ENCODE measurements at places on chromosomes 2 and 18. TPM values are rescaled to one million over a fixed set of nuclear protein-coding genes. Genes with fewer than 3 reads are reported as not detected.

DNA sequence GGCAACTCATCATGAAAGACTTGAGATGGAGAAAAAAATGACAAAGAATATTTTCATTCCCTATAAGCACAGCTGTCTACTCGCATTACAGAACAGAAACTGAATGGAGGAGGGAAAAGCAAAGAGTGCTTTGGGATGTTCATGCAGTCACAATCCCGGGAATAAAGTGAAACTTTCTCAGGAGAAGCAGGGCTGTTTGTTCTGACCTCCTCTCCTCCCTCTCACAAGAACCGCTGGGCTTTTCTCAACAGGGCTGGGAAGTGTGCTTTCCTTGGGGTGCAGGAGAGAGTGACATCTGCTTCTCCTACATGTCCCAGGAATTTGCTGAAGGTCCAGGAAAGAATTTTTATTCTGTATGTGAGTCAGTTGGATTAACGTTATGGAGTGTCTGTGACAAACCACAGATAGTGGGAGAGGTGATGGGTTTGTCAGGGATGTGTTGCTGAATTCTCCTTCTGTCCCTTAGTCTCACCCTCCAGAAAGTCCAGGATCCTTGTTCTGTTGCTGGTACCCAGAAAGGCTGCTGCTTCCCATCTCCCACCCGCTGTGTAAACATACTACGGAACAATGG, 125.6 kb downstream of the HRH4 start:
- no peak for DNase-seq

DNA sequence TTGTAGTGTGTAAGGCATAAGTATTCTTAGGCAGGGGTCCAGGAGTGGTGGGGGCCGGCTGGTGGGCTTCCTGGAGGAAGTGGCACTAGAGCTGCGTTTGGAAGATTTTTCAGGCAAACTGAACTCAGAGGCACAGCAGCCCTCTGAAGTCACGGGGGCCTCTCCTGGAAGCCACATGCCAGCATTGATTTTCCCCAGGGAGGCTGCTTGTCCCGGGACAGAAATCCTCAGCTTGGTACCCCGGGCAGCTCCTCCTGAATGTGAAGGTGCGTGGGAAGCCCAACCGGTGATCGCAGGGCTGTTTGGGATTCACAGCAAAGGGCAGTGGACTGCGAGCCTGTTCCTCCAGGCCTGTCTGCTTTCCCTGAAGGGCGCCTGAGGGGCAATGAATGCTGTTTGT, 1.6 kb upstream of the PDIA6 start:
- no peak for DNase-seq

DNA sequence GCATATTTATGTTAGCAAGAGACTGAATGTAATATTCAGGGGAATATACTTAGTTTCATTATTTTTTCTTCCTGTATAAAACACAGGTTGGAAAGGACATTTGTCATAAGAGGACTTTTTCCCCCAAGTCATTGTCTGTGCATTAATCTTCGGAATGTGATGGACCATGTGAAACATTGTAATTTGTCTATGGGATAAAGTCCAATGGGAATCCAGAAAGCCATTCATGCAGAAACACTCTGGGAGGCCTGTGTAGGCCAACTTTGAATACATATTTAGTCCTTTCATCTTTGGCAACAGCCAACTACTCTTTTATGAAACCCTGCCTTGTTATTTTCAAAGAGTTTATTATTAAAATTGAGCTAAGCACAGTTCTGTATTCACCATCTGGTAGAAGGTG, 386.4 kb downstream of the PIK3C3 start:
- no peak for DNase-seq

DNA sequence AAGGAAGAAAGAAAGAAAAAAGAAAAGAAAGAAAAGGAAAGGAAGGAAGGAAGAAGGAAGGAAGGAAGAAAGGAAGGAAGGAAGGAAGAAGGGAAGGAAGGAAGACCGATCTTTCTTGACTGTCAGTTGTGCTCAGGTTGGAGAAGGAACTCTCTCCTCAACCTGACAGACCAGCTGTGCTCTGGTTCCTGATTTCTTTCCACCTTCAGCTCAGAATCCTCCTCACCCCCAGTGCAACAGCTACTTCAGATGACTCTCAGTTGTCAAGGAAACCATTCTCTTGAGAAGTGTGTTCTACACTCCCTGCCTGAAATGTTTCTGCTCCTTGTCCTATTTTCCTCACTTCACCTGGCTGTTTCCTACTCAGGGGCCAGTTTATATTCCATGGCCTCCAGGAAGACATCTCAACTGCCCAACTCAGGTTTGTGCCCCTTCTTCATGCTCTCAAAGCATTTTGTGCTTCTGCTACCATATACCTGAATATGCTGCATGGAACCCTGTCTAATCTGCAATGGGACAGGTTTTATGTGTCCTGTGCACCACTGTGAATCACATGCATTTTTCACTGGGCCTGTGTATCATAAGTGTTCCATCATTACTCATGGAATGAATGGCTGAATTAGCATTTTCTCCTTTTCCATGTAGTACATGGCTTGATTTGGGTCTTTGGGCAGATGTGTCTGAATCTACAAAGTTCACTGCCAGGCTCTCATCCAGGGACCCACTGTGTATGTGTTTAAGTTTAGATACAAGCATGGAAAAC, 32.8 kb upstream of the DOCK10 start:
- no peak for DNase-seq

DNA sequence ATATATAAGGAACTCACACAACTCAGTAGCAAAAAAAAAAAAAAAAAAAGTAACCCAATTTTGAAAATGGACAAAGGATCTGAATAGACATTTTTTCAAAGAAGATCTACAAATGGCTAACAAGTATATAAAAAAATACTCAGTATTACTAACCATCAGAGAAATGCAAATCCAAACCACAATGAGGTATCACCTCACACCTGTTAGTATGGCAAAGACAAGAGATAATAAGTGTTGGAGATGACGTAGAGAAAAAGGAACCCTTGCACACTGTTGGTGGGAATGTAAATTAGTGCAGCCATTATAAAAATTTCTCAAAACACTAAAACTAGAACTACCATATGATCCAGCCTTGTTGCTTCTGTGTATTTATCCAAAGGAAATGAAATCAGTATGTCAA, 5.8 kb upstream of the CNDP1 start:
- DNase-seq = no peak

- no peak for DNase-seq
Observed at GRCh38 chr2:47460766-47461165, 57.8 kb downstream of the MSH2 start.

- no peak for DNase-seq
Observed at GRCh38 chr2:105521176-105521575, 122.3 kb upstream of the FHL2 start.

DNA sequence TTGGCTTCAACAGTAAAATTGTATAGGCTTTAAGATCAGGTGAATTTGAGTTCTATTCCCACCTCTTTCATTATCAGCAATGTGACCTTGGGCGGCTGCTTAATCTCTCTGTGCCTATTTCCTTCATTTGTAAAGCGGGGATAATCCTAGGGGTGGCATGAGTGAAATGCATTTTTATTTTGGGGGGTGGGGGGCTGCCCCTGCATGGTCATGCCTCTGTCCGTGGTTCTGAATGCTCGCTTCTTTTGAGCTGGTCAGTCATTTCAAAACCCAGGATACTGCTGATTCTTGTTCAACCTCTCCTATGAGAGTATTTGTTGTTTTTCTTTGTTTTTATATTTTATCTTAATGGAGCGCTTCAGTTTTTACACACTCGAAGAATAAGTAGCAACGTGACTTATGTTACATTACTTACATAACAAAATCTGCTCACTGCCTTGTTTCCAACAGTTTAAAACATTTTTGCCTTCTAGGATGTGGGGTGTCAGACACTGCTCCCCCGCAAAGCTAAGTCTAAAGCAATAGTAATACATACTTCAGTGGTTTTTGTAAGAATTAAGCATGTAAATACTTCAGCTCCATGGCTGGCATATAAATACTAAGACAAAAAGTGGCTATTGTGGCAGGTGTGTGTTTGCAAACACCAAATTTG, 152.6 kb upstream of the PELI1 start:
- peak; percentile 61 for DNase-seq

- DNase-seq = no peak
Observed at GRCh38 chr2:8171608-8172007, 510.2 kb upstream of the ID2 start.

DNA sequence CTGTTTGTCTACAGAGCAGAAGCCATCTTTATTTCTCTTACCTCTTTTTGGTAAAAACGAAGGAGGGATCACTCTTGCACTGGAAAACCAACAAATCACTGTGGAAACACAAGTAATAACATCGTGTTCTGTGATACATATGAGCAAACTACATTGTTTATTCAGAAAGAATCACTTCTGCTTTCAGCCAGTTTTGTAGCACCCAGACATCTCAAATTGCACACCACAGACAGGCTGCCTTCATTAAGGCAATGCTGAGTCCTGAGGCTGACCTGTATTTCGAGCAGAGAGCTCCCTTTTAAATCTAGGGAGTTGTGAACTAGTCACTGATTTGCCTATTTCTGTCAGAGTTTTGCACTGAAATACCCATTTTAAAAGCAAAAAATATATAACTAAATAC, 1003.2 kb upstream of the FAM98A start:
- DNase-seq = no peak

DNA sequence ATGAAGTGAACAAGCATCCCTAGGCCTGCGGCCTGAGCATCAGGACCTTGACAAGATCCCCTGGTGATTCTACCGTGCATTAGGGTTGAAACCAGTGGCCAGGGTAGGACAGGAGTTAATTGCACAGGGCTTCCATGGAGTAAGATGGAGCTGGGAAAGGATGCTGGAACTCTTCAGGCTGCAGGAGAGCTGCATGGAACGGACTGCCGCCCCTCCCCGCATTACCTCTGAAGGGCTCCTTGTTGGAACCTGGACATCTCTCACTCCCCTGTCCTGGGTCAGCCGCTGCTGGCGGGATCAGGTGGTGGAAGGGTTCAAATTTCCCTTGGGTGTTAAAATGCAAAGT, 156.6 kb upstream of the ID2 start:
- DNase-seq = no peak

DNA sequence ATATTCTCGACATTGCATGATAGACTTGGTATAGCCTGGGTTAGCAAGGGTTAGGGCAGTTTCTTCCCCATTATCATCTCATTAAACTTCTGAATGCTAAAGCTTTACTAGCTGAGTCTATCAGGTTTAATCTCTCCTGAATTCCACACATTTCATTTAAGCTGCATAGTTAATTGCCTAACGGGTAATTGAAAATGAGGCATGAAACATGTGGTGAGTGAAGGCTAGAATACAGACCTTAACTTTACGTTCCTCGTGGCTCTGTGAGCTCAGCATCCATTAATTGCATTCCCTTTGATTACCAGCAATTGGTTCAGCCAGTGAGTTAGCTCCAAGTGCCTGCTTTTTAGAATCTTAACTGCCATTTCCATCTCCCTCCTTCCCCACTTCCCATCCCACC, 126.5 kb upstream of the MEX3C start:
- no peak for DNase-seq

DNA sequence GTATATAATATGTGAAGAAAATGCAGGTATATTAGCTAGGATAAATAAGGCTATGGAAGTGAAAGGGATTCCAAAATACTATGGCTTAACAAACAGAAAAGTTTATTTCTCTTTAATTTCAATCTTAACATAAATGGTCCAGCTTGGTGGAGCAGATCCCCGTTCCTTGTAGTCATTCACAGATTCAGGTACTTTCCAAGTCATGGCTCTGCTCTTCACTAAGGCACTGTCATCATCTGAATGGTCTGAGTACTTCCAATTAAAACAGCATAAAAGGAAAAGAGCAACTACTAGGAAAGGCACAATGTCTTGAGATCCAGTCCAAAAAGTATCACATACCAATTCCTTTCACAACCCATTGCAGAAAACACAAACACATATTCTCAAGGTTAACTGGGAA, 63.4 kb downstream of the OLA1 start:
- no peak for DNase-seq

IHH gene
- total RNA-seq = 7.0 TPM

NT5C1B gene
- total RNA-seq = not detected
